ENCODE measurements at places on chromosomes 6 and 20.

- DNase-seq = no peak
Observed at GRCh38 chr6:106977246-106977645, 2.7 kb upstream of the CD24 start.

DNA sequence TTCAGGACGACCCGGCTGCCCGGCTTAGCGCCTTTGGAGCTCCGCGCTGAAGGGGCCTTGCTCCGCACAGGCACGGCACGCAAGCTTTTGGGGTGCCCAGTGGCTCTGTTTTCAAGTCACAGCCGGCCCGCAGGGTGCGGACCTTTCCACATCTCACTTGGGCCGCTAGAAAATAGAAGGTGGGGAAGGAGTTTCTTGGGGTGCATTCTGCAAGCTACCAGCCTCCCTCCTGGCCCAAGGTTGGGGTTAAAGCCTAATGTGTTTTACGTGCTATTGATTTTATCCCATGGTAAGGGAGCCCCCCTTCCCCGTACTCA, 561 bp downstream of the KAT14 start:
- no peak for DNase-seq

- DNase-seq = no peak
Observed at GRCh38 chr20:58712151-58712791, 19.7 kb downstream of the NPEPL1 start.

- no peak for DNase-seq
Observed at GRCh38 chr6:143198312-143198711, 137.6 kb downstream of the AIG1 start.

DNA sequence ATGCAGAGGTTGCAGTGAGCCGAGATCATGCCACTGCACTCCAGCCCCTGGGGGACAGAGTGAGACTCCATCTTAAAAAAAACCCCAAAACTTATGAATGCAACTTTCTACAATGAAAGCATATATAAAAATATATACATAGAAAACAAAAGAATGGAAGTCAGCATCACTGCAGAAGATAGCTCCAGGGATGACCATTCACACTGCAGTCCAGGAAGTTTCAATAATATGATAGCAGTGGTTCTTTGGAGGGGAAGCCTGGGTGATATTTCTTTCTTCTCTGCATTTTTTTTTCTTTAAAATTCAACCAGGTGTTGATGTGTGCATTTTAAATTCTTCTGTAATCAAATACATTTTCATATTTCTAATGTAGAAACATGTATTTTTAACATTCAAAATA, 12.3 kb downstream of the HLA-G start:
- no peak for DNase-seq

DNA sequence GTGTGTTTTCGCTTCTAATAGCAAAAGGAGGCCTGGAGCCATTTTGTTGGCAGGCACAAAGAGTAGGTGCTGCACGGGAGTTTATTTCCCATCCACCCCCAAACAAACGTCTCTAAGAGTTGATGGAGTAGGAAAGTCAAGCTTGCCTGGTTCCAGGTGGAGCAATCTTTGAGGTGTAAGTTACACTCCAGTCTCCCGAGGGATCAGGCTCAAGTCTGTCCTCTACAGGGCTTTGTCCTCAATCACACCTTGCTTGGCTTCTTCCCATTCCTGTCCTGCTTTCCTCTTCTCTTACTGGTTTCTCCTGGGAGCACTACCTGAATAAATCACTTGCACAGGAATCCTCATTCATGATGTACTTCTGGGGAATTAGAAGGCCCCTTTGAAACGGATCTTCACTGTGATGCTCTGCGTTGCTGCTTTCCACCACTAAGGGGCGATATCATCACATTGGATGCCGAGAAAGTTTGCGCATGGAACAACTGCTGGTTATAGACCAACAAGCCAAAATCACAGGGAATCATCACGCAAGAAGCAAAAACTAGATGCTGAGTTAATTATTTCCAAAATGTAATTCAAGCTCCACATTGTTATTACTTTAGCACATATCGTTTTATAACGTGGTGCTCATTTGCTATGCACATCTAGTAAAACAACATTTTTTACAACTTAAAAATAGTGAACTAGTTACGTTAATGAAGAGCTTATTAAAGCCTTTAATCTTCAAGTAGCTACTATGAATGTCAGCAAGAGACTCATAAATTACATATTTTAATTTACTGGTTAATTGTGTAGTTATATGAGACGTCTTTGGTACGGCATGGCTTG, 156.8 kb downstream of the DNAH8 start:
- DNase-seq = peak; percentile 38

DNA sequence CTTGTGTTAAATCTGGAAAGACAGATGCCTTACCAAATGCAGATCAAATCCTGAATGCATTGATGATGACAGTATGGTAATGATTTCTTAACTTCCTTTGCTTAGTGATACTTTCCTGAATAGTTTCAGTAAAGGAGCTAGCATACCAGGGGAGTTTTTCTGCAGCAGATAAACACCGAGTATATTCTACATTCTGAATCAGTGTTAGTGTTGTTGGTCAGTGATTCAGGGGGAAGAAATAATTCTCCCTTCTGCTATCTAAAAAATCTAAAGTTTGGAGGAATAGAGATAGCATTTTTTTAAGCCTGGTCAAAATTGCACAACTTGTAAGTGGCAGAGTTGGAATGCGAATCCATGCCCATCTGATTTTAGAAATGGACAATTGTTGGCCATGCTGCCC, 512.2 kb upstream of the MARCKS start:
- DNase-seq = no peak

- DNase-seq = no peak
Observed at GRCh38 chr6:166308769-166309589, 787 bp upstream of the PRR18 start.

- DNase-seq = no peak
Observed at GRCh38 chr20:53448875-53449274, 144.8 kb downstream of the ZNF217 start.

DNA sequence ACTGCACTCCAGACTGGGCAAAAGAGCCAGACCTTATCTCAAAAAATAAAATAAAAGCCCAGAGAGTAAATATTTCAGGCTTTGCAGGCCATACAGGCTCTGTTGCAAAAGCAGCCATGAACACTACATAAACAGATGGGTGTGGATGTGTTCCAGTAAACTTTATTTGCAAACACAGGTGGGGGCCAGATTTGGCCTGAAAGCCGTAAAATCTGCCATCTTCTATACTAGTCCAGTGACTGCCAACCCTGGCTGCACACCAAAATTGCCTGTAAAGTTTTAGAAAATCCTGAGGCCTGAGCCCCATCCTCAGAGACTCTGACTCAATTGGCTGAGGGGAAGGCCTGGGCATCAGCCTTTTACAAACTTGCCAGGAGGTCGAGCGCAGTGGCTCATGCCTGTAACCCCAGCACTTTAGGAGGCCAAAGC, 103.6 kb downstream of the ZMYND8 start:
- no peak for DNase-seq

- DNase-seq = no peak
Observed at GRCh38 chr6:44203955-44204354, 12.8 kb upstream of the MYMX start.

- peak; percentile 40 for DNase-seq
Observed at GRCh38 chr6:95280686-95281273, 296.6 kb upstream of the MANEA start.

- no peak for DNase-seq
Observed at GRCh38 chr6:90485635-90486277, 101.1 kb downstream of the MAP3K7 start.

DNA sequence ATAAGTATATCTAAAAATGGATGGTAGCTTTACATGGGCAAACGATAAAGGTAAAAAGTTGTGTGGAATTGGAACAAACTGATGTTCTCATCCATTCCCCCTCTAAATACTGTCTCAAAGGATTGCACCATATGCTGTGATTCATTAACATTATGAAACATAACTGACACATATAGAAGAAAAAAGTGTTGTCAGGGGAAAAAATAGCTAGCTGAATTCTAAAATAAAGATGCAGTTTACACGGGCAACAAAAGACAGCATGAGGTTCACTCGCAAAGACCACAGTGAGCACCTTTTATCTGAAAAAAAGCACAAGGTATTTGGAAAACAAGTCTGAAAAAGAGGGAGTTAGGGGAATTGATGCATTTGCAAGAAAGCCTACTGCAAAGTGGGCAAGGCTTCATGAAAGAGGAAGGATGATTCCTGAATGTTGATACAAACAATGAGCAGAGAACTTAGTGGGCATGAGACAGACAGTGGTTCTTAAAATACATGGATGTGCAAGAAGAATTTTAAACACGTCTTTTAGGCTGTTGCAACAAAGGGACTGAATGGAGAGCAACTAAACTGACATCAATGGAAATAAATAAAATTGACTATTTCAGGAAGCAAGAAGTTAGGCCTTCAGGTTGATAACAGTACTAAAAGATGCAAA, 280.9 kb downstream of the KIF16B start:
- no peak for DNase-seq

GRCh38 chr6:46993846-46994245, 48.3 kb downstream of the ADGRF1 start:
- DNase-seq = peak; percentile 58

GRCh38 chr20:57594092-57594951, 25.9 kb downstream of the ZBP1 start:
- peak; percentile 69 for DNase-seq

GRCh38 chr20:41131594-41132387, 5.6 kb upstream of the PLCG1 start:
- DNase-seq = no peak

- DNase-seq = no peak
Observed at GRCh38 chr6:57180596-57180995, 8.5 kb downstream of the BAG2 start.

DNA sequence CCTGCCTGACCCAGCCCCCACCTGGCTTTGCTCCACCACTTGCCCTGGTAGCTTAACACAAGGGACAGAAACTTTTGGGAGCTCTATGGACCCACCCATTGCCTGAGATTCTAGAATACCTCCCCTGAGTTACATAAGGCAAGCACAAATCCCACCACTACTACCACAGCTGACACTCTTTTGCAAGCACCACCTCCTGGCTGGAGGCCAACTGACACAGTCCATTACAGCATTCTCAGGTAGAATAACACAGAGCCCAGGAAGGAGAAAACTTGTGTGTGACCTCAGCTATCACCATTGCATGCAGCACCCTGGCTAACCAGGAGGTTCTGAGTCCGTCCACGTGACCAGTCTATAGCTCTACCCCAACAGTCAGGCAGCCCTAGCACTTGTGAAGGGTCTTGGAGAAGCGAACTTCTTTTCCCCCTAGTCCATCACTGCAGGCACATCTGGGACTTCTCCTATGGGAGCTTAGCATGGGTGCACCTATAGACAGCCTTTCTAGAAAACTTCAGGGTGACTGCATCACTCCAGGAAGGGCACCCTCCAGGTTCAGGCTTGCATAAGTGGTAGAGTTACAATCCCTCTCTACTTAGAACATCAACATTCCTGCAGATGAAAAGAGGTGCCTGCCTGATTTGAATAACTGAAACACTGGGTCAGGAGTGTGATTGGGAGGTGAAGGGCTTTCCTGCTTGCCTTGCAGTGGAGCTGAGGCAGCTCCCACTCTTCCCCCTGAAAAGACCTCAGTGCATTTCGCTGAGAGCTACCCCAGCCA, 30.1 kb downstream of the CITED2 start:
- DNase-seq = no peak

GRCh38 chr20:57107208-57107607, 159.2 kb downstream of the BMP7 start:
- no peak for DNase-seq

DNA sequence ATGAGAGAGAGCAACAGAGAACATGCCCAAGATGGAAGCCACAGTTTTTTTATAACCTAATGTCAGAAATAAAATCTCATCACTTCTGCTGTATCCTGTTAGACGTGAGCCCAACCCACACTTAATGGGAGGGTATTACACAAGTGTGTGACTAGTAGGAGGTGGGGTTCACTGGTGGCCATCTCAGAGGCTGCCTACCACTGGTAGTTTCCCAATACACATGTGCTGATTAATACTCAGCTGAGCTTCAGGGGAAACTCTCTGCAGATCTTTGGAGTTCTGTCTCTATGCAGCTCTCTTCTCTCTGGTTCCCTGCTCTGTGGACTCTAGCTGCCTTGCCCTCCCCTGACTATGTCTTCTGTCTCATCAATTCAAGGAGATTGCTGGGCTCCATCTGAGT, 35.7 kb downstream of the CNBD2 start:
- DNase-seq = no peak

DNA sequence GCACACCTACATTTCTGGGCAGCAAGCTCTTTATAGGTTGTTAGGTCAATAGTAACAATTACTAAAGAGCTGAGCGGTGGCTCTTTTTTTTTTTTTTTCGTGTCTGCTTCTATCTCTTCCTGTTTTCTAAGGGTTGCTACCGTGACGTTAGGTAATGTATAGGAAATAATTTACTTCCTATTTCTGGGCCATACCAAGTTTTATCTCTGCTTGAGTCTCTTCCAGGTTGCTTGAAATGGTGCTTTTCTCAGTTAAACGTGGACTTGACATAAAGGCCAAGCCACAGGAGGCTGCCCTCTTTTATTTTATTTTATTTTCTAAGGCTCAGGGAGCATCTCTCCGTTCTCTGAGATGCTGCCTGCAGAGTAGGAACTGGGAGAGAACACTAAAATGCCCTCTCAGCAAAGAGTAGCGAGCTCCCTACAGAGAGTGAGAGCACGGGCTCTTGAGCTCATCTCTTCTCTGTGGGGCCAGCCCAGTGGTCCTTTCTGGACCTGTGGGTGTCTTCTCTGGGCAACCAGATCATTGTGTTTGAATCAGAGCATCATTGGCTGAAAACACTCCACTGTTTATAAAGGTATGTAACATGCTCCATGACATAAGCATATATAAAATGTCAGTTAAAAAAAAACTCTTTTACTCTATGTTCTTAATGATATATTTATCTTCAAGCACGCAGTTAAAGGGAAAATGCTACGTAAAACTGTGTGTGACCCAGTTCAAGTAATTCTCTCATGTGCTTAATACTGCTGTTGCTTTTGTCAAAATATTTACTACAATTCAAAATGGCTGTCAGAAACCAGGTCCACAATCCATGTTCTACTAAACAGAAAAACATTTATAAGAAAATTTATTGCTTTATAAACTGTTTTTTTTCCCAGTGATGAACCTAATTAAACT, at the start of gene ZNF831:
Gene ZNF831 (plus strand): TSS at position 191 of the 900 bp plus-strand sequence. CDS start 27,199 bp downstream, outside the sequence.
- no peak for DNase-seq

DNA sequence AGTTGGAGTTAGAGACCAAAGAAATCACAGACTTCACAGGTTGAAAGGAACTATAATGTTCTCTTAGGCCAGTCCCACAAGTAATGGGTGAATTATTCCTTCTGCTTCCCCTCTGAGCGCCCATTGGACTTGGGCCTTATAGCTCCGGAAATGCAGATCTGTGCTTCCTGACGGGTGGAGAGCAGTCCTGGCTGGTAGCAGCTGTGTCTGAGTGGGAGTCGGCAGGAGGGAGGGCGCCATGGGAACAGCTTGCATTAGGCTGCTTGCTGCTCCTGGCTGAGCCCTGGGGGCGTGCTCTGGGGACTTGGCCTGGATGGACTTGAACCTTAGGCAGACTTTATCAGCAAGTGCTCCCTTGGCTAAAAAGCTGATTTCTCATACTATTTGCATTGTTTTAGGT, 18.4 kb upstream of the NUP153 start:
- DNase-seq = no peak

DNA sequence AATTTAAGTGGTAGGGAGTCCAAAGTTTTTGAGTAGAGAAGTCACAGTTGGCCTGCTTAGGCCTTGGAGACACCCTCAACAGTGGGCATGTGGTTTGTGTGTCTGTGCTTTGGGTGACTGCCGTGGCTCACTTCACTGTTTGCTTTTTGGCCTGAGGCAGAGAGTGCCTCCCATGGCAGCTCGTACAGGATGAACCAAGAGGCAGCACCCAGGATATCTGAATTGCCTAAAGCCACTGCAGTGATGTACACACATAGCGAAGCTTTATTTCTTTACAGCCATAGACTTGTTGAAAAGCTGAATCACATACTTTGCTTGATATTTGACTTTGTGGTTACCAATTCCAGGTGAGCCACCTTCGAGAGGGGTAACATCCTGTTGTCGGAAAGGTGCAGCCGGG, 21.6 kb downstream of the RREB1 start:
- no peak for DNase-seq
